ENCODE measurements at places on chromosomes 5 and 9. TPM values are rescaled to one million over a fixed set of nuclear protein-coding genes. Genes with fewer than 3 reads are reported as not detected.

- H3K36me3 ChIP-seq: peaks cover 17% of the 10 kb centered on the region
- peak overlapping the region; percentile 100 for H3K4me3 ChIP-seq
- H3K4me1 ChIP-seq: peaks cover 43% of the 10 kb centered on the region
- DNase-seq: peak; percentile 74
These were observed 1.9 kb upstream of the RIC1 start for GRCh38 chr9:5626727-5627634.

Gene C9orf153
- 0.40 TPM for total RNA-seq

- no peak overlapping the region for H3K4me3 ChIP-seq
- peaks cover 3% of the 10 kb centered on the region for H3K36me3 ChIP-seq
These were observed 96.0 kb downstream of the GALNT10 start for GRCh38 chr5:154286557-154286956.

GRCh38 chr5:36334315-36334714 lies 32.6 kb upstream of the RANBP3L start:
- H3K36me3 ChIP-seq: no peaks in the 10 kb centered on the region
- H3K4me3 ChIP-seq: no peak overlapping the region
- H3K27ac ChIP-seq: no peak overlapping the region
